ENCODE measurements at places on chromosomes 5 and 9. TPM values are rescaled to one million over a fixed set of nuclear protein-coding genes. Genes with fewer than 3 reads are reported as not detected.

The LRRC26 gene
- not detected for total RNA-seq

The HEMGN gene
- not detected for total RNA-seq

The LCN1 gene
- not detected for total RNA-seq

The IL9 gene
- not detected for total RNA-seq

The WNT8A gene
- not detected for total RNA-seq

The EMB gene
- total RNA-seq, result 11.6 TPM

The CCNJL gene
- total RNA-seq, result not detected

The SLC36A2 gene
- total RNA-seq, result not detected

The IFNK gene
- total RNA-seq, result not detected

The ZCCHC7 gene
- 24.7 TPM for total RNA-seq

The GRHPR gene
- 108 TPM for total RNA-seq

The RORB gene
- 2.1 TPM for total RNA-seq

The ACSL6 gene
- 0.26 TPM for total RNA-seq

The CDO1 gene
- 6.9 TPM for total RNA-seq

Data from fibroblast of lung (primary cell).